Lung (tissue), 17 donors: ENCODE measurements at places on chromosomes 5 and 9.

DNA sequence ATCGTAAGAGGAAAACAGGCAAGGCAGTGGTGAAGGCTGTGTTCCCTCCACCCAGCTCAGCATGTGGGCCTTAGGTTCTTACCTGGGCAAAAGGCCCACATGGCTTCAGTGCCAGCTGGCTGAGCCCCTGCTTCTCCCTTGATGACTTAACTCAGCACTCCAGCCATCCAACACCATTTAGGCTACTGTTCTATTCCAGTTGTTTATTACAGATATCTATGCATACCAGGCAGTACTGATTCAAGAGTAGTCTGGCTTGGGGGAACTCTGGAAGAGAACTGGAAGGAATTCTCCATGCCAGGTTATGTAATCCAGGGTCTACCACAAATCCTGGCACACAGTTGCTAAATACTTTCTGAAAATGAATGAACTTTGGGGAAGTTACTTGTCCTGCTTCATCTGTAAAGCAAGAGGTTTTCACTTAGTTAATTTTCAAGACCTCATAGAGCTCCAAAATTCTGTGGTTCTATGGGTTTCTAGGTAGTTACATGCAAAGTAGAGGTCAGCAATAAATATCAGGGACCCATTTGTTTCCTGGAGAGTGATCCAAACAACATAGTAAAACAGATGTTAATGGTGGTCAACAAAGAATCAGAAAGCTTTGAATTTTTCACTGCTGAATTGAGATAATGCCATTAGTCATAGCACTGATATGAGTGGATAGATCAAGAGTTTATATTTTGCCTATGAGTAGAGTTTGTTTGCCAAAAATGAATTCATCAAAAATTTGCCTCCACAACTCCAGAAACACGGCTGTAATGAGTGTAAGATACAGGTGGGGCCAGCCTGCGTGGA, 88.2 kb upstream of the OSMR start:
- DNase-seq: no peak

GRCh38 chr9:126421567-126422428, 95.2 kb downstream of the MVB12B start:
- no peak for DNase-seq

DNA sequence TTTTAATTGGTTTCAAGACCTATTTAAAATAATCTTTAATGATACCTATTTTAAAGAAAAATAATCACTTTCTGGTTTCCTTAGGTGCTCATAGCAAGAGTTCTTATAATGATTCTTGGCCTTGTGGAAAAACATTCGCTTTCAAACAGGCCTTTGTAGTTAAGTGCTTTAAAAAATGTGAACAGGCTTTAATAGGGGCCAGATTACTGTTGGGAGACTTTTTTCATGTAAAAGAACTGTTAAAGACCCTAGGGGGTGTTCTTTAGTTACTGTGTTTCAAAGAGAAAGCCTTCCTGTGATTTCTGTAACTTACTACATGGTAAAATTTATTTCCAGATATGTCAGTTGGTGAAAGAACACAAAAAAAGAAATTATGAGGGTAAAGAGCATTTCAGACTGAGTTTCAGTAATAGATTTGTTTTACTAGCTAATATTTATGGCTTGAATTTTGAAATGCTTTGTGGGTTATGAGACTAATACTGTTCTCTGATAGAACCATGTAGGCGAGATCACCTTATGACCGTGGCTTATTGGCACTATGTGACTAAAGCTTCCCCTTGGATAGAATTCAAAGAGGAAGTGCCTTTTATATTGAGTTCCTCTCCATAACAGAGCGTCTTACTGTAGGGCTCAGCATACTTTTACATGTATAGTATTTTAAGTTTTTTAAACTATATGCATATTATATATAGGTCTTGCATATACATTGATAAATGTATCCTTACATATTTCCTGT, 70.7 kb downstream of the CSNK1G3 start:
- DNase-seq: no peak

DNA sequence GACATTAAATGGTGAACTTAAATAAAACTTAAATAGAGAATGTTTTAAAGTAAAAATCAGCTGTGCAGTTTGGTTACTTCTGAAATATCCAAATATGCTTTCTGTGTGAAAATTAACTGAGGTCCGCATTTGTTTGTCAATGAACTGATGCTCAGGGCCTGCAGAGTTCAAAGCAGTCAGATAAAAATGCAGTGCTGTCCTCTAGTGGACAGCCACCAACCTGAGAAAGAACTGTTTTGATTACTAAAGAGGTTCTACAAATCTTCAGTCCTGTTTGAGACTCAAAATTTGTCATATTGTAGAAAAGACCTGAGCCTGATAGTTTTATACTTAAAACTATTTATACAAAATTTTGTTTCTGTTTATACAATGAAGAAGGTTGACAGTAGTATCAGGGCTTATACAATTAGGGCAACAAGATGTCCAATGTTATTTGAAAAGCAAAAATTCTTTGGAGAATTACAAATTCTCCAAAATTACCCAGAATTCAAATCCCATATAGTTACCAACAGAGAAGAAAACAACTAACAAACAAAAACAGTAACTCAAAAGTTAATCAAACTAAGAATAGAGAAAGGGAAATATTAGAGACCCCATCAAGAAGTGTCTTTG, 232.3 kb upstream of the TBCA start:
- DNase-seq: peak; percentile 72

- DNase-seq: no peak
These were observed 235.7 kb upstream of the PRR16 start for GRCh38 chr5:120228262-120229031.

GRCh38 chr5:135487037-135487395, 34.9 kb upstream of the TIFAB start:
- DNase-seq: no peak

DNA sequence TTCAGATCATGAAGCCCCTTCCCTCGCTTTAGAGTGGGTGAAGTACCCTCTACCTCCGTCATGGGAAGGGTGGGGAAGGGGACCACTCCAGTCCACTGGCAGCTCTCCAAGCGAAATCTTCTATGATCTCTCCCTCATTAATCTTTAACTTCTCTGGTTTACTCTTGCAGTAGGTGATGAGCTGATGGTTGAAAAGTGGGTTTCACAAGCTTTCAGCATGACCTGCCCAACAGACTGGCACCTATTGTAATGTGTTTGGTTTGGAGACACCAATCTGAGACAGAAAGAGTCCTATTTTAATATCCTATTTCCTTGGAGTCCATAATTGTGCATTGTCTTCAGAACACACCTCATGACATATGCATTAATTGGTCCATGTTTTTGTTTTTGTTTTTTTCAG, 70.8 kb upstream of the TGFBR1 start:
- DNase-seq: no peak

- DNase-seq: no peak
These were observed 66.4 kb upstream of the MARCHF11 start for GRCh38 chr5:16245956-16246355.

GRCh38 chr5:127870914-127871313, 167.7 kb downstream of the CCDC192 start:
- DNase-seq: peak; percentile 64

- no peak for DNase-seq
These were observed 40.2 kb downstream of the SLC1A3 start for GRCh38 chr5:36646507-36647023.

DNA sequence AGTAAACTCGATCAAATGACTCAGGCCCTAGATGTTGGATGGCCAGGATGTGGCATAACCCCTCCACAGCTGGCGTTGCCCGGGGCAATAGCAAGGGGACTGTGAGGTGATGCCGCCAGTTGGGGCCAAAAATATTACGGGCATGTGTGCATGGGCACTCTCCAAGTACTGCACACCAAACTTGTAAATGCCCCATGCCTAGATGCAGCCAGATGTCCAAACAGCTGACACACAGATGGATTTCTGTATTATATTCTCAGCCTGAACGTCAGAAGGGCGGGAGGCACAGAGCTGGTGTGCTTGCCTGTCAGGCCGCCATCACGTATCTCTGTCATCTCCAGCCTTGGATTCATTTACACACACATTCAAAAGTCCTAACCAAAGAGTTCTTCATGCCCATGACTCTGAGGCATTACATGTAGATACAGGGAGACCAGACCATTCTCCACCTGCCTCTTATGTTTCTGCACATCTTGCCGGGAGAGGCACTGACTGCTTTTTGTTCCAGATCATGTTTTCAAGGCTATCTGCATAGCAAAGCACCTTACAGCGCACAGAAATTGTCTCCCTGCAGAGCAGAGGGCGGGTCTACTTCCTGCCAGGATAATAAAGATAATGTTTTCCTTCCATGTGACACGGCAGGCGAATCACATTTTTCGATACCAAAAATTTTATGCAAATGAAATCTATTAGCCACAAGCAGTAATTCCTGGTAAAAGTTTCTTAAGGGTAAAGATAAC, 200.9 kb upstream of the ADAMTS16 start:
- DNase-seq: no peak

DNA sequence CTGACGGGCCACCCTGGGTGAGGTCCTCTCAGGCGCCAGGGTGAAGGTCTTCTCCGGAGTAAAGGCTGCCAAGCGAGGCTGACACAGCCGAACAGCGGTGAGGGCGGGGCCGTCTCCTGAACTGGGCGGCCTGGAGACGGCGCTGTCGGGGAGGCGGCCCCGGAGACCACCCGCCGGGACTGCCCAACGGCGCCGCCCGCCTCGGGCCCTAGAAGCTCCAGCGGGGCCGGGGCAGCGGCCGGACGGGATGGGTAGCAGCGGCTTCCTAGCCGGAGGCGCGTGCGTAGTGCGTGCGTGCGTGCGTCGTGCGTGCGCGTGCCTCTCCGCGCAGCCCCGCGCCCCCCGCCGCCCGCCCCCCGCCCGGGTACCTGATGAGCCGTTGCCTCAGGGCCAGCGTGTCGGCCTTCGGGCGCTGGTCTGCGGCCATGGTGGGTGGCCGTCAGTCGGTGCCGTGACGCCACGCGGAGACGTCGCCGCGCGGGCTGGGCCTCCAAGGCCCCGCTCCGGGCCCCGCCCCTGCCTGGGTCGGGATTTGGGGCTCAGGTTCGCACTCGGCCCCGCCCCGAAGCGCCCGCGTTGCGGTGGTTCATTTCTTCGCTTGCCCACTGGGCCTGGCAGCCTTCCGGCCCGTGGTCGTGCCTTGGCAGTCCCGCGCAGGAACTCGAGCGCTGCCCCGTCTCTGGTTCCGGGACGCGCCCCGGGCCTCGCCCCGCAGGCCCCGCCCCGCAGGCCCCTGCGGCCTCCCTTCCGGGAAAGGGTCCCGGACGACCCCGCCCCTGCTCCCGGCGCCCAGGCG, at the start of gene PHYKPL:
Gene PHYKPL (minus strand): TSS at position 679 of the 796 bp plus-strand sequence. CDS start 252 bp downstream, at position 427.
- peak; percentile 79 for DNase-seq

- no peak for DNase-seq
These were observed 24.3 kb upstream of the KCNV2 start for GRCh38 chr9:2693056-2693455.

DNA sequence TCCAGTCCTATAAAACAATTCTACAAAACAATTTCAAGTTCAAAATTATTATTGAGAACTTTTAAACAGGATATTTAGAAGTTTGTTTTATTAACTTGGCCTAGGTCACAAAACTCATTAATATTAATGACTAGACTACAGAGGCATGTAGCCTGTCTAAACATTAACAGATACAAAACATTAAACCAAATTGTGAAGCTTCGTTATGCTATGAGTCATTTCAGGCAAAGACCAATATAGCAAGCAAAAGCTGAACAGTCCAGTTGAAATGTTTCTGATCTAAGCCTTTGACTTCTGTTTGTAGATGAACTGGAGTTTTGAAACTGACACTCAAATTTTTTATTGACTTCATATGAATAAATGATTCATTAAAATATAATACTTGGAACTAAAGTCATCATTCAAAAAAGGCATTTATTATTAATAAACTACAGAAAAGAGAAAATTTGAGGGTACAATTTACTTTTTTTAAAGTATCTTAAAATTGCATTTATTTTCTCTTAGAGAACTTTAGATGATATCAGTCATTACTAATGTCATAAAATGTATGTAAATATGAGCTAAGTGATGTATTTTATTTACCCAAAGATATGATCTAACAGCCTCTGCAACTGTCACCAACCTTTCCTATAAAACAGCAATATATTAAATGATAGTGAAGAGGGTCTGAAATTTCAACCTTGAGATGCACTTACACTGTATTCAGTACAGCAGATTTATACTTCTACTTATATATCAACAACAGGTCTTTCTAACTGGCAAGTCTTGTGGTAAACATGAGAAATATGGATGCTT, 188.8 kb downstream of the COMMD10 start:
- DNase-seq: no peak
